BE2C (cell line): ENCODE measurements at places on chromosomes 3 and 15.

- peak; percentile 81 for DNase-seq
Measured at GRCh38 chr3:129942296-129942695, 32.2 kb upstream of the TRH start.

- DNase-seq = no peak
Measured at GRCh38 chr3:191455257-191455952, 5.6 kb upstream of the PYDC2 start.

DNA sequence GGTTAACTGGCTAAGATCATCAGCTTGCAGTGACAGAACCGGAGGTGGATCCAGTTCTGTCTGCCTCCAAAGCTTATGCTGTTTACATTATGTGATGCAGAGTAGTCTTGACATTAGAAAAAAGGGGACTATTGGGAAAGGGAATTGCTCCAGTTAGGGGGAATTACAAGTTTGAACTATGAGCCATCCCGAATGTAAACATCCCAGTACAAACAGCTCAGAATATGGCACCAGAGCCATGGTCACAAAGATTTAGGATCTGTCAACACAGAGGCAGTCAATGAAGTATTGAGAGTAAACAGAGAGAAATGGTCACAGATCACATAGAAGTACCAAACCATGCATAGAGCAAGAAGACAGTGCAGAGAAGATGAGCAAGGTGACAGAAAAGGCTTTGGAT lies 39.8 kb upstream of the CRTC3 start:
- DNase-seq = no peak

GRCh38 chr15:30865257-30865656 lies 38.5 kb upstream of the FAN1 start:
- DNase-seq = no peak

DNA sequence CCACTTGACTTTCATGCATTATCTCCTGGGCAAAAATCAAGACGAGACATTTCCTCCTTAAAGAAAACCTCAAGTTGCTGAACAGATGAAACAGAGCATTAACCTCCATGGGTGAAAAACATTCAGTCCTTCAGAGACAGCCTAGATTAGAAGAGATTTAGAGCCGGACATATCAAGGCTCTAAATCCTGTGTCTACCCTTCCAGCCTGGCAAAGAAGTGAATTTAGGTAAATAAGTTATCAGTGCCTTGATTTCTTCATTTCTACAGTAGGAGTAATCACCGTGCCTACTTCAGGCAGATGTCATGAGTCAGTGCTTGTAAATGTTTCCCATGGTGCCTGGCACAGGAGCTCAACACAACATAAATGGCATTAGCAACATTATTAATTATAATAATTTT lies 159.3 kb upstream of the PRICKLE2 start:
- DNase-seq = no peak

DNA sequence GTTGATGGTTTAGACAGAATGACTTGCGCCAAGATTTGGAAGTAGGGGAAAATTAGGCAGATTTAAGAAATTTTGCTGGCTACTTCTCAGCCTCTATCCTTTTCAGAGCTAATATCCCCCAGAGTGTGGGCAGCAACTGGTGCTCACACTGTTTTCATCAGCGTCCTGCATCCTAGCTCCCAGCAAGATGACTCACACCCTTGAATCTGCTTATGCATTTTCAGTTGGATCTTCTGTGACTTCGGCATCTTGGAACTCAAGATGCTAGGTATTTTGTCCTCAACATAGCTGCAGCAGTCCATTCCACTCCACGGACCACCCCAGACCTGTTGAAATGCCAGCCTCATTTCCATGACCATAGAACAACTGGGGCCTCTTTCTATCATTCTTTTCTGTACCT lies 336.1 kb upstream of the NR2F2 start:
- DNase-seq = no peak

GRCh38 chr3:59609657-59610348 lies 560.0 kb upstream of the CFAP20DC start:
- DNase-seq = peak; percentile 10

DNA sequence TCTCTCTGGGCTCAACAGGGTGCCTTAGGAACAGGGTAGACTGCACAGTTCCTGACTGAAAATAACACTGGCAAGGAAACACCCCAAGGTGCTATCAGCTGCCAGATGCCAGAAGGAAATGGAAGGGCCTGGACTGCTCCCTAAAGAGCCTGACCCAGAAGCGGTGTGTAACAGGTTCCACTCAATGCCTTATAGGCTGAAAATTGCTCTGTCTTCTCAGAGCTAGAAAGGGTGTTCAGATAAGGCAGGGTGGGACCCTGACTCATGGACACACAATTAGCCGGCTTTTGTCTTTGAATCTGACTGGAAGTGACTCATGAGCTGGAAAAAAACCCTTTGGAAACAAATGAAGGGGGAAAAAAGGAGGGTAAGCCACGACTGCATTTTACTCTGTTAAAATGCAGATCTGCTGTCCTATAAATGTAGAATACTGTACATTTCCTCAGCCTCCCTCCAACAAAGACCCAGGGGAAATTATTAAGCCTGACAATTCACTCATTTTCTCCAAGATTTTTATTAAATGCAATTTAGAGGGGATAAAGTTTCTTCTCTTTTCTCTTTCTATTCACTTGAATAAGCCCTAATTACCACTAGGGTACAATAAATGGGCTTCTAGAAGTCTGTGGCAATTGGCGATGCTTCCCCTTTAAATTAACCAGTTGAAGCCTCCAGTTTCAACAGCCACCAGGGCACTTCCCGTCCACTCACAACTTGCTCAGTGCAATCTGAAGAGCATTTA lies 160.2 kb upstream of the TBL1XR1 start:
- peak; percentile 57 for DNase-seq

GRCh38 chr3:150169330-150169940 lies 198.7 kb upstream of the PFN2 start:
- no peak for DNase-seq

DNA sequence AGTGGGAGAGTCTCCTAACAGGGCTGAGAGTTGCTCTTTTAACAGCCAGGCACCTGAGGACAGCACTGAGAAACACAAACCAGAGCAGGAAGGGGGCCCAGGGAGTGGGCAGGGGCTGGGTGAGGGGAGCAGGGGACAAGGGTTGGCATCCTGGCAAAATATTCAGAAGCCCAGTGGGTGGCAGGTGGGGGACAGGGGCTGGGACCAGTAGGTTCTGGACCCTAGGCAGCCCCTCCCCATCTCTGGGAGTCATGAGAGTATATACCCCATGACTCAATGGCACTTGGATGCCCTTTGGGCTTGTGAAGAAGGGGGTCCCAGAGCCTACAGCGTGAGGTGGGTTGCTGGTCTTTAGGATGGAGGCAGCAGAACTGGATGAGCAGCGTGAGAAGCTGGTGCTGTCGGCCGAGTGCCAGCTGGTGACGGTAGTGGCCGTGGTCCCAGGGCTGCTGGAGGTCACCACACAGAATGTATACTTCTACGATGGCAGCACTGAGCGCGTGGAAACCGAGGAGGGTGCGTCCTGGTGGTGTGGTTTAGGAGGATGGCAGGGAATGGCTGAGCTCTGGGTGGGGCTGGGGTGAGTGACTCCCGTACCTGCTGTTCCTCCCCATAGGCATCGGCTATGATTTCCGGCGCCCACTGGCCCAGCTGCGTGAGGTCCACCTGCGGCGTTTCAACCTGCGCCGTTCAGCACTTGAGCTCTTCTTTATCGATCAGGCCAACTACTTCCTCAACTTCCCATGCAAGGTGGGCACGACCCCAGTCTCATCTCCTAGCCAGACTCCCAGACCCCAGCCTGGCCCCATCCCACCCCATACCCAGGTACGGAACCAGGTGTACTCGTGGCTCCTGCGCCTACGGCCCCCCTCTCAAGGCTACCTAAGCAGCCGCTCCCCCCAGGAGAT lies 24.2 kb downstream of the NBEAL2 start:
- no peak for DNase-seq

- DNase-seq = peak; percentile 72
Measured at GRCh38 chr3:10357592-10358308, 36.8 kb upstream of the SEC13 start.

DNA sequence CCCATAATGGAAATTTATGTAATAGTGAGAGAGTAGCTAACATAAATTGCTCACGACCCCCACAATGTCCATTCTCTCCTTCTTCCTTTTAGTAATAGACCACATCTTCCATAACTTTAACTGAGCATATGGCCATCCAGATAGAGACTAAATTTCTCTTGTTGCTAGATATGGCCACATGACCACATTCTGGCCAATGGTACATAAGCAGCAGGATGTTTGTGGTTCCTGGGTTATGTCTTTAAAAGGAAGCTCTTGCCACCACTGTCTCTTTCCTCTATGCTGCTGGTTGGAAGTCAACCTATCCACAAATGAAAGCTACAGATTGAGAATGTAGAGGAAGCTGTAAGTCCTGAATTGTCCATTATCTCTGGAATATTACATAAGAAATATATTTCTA lies 59.7 kb upstream of the NPHP3 start:
- no peak for DNase-seq

GRCh38 chr3:100665230-100665629 lies 44.1 kb upstream of the TFG start:
- DNase-seq = no peak

GRCh38 chr15:58521293-58521991 lies 89.7 kb downstream of the LIPC start:
- peak; percentile 83 for DNase-seq
